Stimulated activated CD4-positive, alpha-beta T cell treated with anti-CD3 and anti-CD28 coated beads, TNF-alpha, amount 100 ng/mL, for 48 hours (primary cell): ENCODE measurements at places on chromosomes 4 and X.

- DNase-seq: no peak
Measured at GRCh38 chrX:81316163-81316562, 114.3 kb downstream of the SH3BGRL start.

DNA sequence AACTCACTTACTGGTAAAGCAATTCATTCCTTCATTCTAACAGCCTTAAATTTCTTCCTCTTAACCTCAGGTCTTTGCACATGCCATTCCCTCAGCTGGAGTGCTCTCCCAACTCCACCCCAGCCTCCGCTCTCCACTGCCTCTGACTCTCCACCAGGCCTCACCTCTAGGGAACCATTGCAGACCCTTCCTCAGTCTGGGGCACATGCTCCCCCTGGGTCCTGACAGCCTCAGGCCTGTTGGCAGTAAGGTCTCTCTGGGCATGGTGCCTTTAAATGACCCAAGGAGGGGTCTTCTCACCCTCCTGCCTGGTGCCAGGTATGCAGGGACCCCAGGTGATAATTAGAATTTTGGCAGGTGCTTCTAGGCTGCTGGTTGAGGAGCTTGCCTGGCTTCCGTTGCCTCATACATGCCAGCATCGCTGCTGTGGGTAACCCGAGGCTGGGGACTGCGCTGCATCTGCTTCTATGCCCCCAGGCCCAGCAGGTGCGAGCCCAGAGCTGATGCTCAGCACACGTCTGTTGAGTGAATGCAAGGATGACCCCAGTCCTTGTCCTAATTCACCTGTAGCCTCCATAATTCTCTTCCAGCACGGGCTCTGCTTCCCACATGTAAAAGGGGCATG, 27.5 kb upstream of the GPR78 start:
- no peak for DNase-seq

GRCh38 chr4:173360587-173361221, 10.1 kb upstream of the SAP30 start:
- DNase-seq: no peak

DNA sequence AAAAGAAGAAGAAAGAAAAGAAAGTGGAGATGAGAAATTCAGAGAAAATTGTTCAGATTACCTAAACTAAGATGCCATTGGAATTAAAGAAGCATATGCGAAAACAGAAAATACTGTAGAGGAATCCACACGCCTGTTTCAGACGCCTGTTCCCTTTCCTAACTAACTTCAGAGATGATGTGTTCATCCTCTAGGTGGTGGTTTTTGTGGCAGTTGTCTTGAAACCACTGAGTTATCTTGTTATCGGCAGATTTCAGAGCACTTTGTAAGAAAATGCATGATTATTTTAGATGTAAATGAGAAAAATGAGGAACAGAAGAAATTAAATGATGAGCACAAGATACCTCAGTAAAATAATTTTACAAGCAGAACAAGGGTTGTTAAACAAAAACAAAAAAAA, 48.3 kb downstream of the FUNDC1 start:
- no peak for DNase-seq

DNA sequence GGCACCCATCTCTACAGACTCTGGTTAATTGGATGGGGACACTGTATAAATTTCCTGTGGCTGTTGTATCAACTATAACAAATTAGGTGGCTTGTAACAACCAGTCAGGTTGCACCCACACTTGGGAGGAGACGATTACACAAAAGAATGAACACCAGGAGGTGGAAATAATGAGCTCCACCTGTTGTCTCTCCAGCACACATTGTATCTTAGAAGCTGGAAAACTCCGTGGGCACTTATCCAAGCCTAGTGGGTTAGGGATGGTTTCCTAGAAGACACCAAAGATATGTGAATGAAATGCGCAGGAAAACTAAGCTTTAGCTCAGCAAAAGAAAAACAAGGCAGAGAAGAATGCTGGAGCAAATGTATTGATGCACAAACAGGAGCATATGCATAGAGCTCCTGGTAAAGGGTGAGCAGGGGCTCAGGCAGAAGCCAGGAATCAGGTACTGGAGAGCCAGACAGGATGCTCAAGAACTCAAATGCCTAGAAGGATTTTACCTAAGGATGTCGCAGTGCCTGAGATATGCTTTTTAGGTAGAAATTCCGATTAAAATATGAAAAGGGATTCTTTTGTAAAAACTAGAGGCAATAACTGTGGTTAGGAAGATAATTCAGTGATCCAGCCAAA, 111.7 kb downstream of the GALNTL6 start:
- DNase-seq: no peak

- DNase-seq: no peak
Measured at GRCh38 chrX:72094894-72095293, 36.8 kb downstream of the RTL5 start.

DNA sequence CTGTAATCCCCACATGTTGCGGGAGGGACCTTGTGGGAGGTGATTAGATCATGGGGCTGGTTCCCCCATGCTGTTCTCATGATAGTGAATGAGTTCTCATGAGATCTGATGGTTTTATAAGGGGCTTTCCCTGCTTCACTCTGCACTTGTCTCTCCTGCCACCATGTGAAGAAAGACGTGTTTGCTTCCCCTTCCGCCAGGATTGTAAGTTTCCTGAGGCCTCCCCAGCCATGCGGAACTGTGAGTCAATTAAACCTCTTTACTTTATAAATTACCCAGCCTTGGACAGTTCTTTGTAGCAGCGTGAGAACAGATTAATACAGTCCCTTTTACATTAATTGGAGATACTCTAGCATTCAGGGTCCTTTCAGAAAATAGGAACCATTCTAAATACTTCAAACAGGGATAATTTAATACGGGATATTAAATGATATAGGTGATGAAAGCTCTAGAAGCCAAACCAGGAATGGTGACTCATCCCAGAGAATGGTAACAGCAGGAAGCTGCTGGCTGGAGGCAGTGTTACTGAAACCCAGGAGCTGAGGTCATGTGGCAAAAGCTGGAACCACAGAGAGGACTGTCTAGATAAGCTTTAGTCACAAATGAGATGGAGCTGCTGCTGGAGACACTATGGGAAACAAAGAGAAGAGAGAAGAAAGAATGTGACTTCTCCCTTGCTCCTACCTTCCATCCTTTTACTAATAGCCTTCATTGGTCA, 57.3 kb downstream of the GSTCD start:
- DNase-seq: no peak

DNA sequence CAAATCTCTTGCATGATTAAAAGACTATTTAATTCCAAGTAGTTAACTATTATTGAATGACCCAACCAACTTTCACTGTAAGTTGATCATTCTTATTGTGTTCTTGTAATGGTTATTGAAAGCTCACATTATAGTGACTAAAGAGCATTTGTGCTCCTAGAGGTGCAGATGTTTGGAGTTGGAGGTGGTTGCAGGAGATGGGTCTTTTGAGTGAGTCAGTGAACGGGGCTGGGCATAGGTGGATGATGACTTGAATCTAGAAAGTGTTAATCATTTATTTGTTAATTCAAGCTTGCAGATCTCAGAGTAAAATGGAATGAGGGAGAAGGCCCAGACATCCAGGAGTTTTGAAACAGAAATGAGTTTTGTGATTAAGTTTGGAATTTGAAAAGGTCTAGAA, 13.7 kb downstream of the NWD2 start:
- no peak for DNase-seq

GRCh38 chrX:130772776-130773143, 130.2 kb downstream of the ENOX2 start:
- DNase-seq: no peak

- no peak for DNase-seq
Measured at GRCh38 chr4:37601531-37601930, 84.6 kb downstream of the RELL1 start.

DNA sequence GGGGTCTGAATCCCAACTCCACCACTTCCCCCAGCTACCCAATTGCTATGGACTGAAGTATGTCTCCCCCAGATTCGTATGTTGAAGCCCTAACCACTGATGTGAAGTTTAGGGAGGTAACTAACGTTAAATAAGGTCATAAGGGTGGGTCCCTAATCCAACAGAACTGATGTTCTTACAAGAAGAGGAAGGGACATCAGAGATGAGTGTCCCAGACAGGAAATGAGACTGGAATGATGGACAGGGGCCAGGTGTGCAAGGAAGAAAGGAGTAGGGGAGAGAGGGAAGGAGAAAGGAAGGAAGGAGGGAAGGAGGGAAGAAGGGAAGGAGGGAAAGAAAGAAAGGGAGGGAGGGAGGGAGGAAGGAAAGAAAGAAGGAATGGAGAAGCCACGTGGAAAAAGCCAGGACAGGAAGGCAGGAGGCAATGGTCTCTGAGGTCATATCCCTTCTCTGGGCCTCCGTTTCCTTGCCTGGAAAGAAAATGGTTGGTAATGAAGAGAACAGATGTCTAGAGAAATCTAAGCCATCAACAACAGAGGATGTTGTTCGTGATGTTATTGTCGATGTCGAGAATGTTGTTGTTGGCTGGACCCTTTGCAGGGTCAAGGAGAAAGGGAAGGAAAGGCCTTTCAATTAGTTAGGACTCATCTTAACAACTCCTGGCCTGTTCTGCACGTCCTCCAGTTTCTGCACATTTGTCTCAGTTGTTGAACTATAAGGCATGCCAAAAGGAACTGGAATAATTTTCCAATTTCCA, 59.0 kb upstream of the FGFBP2 start:
- DNase-seq: no peak

- no peak for DNase-seq
Measured at GRCh38 chr4:128470492-128471053, 183.0 kb upstream of the PGRMC2 start.

DNA sequence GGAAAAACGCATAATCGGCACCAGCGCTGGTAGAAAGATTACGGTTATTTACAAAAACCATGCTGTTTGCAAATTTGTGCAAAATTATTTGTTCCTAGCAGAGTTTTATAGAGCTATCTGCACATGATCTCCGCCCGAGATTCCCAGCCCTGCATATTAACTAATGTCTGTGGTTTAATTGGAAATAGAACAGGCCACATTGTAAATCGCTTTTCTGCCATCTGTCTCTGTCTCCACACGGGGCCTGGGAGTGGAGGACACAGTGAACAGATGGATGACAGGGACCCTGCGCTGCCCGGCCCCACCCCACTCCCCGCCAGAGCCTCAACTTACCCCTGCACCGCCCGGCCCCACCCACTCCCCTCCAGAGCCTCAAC, 126.9 kb downstream of the FAM53A start:
- DNase-seq: no peak

GRCh38 chr4:868421-868820, 42.5 kb upstream of the CPLX1 start:
- no peak for DNase-seq

DNA sequence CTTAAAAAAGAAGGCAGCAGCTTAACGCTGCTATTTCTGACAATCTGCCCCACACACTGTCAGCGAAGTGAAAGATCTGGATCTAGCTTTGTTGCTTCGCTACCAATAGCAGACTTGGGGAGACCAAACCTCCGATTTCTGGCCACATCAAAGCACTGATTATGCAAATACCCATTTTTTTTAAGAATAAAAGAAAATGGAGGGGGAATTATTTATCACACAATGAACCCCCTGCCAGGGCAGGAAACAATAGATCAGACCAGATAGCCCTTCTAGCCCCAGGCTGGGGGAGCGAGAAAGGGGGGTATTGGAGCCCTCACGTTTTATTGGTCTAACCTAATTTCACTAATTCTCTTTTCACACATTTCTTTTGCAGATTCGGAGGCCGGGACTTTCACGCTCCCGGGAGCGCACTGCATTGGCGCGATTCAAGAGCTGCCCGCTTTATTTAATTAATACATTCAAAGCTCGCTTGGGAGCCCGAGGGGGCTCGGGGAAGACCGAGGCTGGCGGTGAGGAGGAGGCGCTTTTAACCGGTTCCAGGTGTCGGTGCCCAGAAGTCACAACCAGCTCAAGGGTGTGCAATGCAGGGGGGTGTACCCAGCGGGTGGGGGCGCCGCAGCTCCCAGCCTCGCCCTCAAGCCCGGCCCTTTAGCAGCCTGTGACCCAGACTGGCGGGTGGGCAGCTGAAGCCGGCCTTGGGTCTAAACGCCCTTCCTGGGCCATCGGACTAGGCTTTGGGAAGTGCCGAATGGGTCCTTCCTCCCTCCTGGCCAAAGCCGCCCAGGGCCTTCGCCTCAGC, 5.5 kb downstream of the NEUROG2 start:
- DNase-seq: no peak

DNA sequence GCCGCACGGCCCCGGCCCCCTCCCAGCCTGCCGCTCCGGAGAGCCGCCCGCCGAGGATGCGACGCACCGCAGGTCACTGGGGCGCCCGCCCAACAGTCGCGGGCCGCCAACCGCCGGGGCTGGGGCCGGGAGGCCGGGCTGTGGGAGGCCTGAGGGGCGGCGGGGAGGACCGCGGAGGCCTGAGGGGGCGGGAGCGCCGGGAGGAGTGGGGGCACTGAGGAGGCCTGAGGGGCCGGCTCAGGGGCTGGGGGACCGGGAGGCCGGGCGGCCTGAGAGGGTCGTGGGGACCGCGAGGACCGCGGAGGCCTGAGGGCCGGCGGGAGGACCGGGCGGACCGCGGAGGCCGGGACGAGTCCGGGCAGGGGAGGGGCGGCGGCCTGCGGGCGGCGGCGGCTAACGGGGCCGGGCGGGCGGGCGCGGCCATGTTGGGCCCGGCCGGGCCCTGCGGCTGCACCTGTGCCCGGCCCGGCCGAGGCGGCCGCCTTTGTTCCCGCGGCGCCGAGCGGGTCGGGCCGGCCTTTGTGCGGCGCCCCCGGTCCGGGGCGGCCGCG, 353 bp downstream of the NSD2 start:
- no peak for DNase-seq
